Mammary microvascular endothelial cell (primary cell): ENCODE measurements at places on chromosomes 12 and 14. TPM values are rescaled to one million over a fixed set of nuclear protein-coding genes. Genes with fewer than 3 reads are reported as not detected.

CSRP2 gene
- 13.7 and 18.6 TPM in 2 replicates for total RNA-seq

WIF1 gene
- not detected in 2 replicates for total RNA-seq

ACOT4 gene
- 0.80 and 1.4 TPM in 2 replicates for total RNA-seq

BEGAIN gene
- total RNA-seq = 0.20 TPM in 2 replicates

KRT71 gene
- under 0.01 TPM in 1 of 2 replicates, not detected in the other for total RNA-seq

IL23A gene
- 0.13 TPM in 1 of 2 replicates, not detected in the other for total RNA-seq

COCH gene
- 0.13 and 0.79 TPM in 2 replicates for total RNA-seq

SLC10A1 gene
- not detected in 2 replicates for total RNA-seq

SERPINA10 gene
- not detected in 2 replicates for total RNA-seq

CNOT2 gene
- 69.2 and 89.1 TPM in 2 replicates for total RNA-seq

CCDC177 gene
- not detected in 2 replicates for total RNA-seq

DIABLO gene
- 60.7 and 63.3 TPM in 2 replicates for total RNA-seq

JAG2 gene
- total RNA-seq = 52.0 TPM in 2 replicates

GUCY2C gene
- not detected in 2 replicates for total RNA-seq

TAS2R9 gene
- total RNA-seq = not detected in 2 replicates

EXOC3L4 gene
- not detected in 2 replicates for total RNA-seq

MED6 gene
- 23.4 and 34.5 TPM in 2 replicates for total RNA-seq

SPPL3 gene
- total RNA-seq = 10.2 and 12.0 TPM in 2 replicates

PLEKHD1 gene
- not detected in 2 replicates for total RNA-seq

TTC9 gene
- total RNA-seq = 0.05 TPM in 1 of 2 replicates, not detected in the other

KRT6B gene
- not detected in 2 replicates for total RNA-seq

GIT2 gene
- total RNA-seq = 29.3 and 31.9 TPM in 2 replicates

GPRC5A gene
- 50.8 and 57.3 TPM in 2 replicates for total RNA-seq

CLEC2A gene
- not detected in 2 replicates for total RNA-seq

LACRT gene
- not detected in 2 replicates for total RNA-seq

AJUBA gene
- total RNA-seq = 44.1 and 45.2 TPM in 2 replicates

RIPK3 gene
- 2.3 and 4.4 TPM in 2 replicates for total RNA-seq

PPP4R4 gene
- not detected in 2 replicates for total RNA-seq

APOF gene
- not detected in 2 replicates for total RNA-seq

ASCL1 gene
- not detected in 2 replicates for total RNA-seq

CLEC1A gene
- 21.0 and 33.7 TPM in 2 replicates for total RNA-seq

HOXC11 gene
- total RNA-seq = not detected in 2 replicates
